AG08396 (cell line): ENCODE measurements at places on chromosomes 12 and 14.

DNA sequence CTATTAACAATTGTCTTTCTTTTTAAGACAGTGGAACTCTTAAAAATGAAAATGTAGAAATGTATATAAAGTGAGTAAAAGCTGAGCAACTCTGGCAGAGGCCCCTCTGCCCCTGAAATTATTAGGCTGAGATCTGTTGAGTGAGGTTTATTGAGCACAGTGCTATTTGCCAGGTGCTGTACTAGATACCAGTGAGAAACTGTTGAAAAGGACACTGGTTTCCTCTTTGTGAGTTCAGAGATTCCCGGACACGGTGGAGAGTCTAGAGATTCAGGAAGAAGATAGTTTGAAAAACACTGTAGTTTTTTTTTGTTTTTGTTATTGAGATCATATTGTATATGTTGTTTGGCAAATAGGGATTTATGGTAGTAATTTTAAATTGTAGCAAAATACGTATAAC lies 11.2 kb downstream of the ACVR1B start:
- DNase-seq = no peak

GRCh38 chr14:64758691-64759554 lies 54.7 kb downstream of the PLEKHG3 start:
- DNase-seq = peak; percentile 94

DNA sequence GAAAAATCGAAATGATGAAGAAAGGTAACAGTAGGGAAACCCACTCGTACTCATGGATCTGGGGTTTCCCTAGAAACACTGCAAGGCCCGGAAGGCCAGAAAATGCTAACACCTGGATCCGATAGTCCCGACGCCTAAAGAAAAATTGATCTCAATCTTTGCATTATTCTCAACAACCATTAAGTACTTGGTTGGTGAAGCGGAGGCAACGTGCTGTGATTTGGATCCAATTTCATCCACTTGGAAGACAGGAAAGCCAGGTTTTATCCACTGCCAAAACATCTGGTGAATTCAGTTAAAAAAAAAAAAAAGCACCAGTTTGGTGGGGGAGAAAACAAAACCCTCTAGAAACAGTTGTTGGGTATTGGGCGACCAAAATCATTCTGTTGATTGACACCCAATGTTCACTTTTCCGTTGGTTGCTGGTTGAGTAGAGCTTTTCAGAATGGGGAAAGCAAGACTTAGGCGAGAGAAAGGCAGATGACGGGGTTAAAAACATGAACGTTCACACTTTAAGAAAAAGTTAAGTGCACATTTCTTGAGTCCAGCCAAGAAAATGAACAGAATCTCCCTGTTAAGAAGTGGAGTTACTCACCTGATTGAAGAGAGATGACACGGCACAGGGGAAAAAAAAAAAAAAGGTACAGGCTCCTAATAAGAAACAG lies 41.9 kb upstream of the MED13L start:
- peak; percentile 12 for DNase-seq

GRCh38 chr12:47725893-47726292 lies 603 bp upstream of the ENDOU start:
- peak; percentile 72 for DNase-seq

GRCh38 chr12:66050610-66051009 lies 79.9 kb downstream of the LLPH start:
- DNase-seq = no peak
